ENCODE measurements at places on chromosomes 3 and 15.

DNA sequence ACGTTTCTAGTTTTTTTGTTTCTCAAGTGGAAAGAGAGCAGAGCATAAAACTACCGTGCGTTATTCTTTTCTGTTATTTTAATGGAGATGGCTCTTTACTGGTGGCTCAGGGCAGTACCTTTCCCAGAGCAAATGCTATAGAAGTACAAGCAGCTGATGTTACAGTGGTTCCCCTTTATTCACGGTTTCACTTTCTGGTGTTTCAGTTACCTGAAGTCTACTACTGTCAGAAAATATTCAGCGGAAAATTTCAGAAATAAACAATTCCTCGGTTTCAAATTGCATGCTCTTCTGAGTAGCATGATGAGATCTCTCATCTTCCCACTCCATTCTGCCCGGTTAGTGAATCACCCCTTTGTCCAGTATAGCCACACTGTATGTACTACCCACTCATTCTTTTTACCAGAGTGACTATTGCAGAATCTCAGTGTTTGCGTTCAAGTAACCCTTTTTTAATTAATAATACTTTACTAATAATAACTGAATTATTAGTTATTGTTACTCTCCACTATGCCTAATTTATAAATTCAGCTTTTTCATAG lies 597.5 kb upstream of the ROBO2 start:
- no peak for ATAC-seq

GRCh38 chr3:13866041-13866965 lies 13.6 kb downstream of the WNT7A start:
- peak; percentile 60 for ATAC-seq

DNA sequence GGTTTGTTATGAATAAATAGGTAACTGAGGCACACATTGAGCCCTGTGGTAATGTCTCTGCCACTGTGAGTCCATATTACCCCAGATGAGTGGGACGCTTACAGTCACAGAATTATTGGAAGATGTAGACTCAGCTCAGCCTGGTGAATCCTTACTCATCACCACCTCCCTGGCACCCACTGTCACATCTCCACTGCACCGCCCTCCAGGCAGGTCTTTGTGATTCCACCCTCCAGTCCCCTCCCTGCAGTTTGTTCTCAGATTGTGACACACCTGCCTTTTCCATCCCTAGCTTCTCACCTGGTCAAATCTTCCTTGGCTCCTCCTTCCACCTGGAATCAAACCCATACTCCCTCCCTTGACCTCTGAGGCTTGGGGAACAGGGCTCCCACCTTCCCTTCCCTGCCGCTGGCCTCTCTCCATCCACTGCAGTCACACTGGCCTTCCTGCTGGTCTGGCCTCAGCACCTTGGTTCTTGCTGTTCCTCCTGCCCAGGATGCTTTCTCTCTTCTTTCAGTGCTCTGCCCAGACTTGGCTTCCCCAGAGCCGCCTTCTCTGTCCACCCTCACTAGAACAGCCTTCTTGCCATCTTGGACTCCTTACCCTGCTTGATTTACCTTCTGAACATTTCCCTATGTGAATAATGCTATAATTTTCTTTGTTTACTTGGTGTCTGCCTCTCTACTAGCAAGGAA lies 9.4 kb downstream of the SLC6A20 start:
- no peak for ATAC-seq

DNA sequence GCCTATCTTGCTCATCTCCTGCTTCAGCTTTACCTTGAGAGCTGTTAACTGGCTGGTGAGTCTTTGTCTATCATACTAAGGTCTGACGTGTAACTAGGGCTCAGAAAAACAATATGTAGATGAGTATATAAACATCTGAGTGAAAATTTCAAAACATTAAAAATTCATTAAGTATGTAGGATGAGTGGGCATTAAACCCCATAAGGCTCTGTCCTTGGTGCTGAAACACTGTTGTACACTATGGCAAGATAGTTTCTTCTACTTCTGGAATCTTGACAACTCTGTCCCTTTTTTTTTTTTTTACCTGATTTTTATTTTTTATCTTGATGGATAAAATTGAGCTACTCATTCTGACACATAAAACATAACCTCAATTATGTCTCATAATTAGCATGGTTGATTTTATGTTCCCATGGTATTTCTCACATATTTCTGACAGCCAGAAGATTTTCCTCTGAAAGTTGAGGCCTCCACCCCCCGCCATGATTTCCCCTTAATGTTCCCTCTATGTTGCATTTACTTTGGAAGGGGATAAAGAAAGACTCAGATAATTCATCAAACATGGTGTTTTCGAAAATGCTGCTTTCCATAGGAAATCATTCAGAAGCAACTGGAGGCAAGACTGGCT lies 54.3 kb downstream of the DGKG start:
- ATAC-seq = no peak

DNA sequence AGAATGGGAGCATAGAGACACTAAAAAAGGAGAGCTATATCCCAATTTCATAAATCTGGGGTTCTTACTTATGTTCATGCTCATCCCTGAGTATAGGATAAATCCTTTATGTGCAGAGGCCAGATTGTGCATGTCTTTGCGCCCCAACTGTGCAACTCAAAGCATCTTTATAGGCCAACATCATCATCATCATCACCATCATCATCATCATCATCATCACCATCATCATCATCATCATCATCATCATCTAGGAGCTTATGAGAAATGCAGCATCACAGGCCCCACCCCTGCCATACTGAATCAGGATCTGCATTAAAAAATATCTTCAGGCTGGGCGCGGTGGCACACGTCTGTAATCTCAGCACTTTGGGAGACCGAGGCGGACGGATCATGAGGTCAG lies 45.5 kb downstream of the DPPA2 start:
- no peak for ATAC-seq

DNA sequence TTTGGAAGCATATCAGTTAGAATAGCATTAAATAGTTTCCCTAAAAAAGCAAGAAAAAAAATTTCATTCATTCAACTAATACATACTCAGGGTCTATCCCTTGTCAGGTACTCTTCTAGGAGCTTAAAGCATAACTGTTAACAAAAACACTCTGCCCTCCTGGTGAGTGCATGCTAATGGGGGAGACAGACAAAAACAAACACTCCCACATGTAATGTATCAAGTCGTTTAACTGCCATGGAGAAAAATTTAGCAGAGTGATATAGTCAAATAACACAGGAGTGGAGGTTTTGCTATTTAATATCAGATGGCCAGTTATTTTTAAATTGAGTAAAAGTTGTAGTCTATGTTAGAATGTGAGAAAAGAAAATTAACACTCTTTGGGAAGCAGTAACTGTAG lies 254.5 kb upstream of the RARB start:
- no peak for ATAC-seq

- no peak for ATAC-seq
Measured at GRCh38 chr3:194244167-194244566, 107.0 kb downstream of the CPN2 start.

DNA sequence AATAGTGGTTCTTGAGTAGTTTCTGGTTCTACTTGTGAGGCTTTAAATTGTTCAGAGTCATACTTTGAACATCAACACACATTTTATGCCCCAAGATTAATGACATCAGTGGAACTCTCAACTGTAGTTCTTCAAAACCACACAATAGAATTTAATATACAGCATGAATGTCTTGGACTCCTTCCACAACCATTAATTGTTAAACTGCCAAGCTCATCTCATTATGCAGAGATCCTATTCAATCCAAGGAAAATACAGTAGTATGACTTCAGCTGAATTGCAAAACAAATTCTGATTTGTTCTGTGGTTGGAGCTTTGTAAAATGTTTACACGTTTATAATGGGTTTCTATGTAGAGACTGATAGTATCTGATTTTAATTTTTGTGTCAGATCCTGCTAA lies 199.2 kb upstream of the SLC2A2 start:
- ATAC-seq = no peak

DNA sequence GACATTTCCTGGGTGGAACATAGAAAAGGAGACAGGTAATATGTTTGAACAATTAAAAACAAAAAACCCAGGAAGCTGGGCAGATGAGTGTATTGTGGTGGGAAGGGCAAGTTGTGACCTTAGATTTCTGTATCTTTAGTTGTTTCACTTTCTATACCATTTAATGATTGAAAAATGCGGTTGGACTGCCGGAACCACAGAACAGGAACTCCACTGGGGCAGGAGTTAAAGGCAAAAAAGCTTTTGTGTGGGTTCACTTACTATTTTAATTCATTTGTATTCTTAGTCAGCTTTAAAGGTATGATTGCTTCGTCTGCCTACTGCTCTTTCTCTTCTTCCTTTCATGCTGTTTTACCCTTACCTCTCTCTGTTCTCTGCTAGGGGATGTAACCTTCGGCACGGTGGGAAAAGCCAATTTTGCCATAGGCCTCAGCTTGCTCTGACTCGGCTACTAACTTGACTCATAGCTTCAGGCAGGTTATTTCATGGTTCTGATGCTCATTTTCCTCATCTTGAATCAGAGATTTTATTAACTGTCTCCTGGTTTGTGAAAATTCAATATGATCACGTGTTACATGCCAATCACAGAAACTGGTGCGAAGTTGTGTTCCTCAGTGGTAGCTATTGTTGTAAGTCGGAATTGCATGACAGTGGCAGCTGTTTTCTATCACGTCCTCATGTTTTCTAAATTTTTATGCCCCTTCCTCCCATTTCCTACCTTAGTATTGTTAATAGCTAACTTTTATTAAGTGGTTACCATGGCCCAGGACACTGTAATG lies 1.6 kb upstream of the MCTP2 start:
- peak; percentile 48 for ATAC-seq

DNA sequence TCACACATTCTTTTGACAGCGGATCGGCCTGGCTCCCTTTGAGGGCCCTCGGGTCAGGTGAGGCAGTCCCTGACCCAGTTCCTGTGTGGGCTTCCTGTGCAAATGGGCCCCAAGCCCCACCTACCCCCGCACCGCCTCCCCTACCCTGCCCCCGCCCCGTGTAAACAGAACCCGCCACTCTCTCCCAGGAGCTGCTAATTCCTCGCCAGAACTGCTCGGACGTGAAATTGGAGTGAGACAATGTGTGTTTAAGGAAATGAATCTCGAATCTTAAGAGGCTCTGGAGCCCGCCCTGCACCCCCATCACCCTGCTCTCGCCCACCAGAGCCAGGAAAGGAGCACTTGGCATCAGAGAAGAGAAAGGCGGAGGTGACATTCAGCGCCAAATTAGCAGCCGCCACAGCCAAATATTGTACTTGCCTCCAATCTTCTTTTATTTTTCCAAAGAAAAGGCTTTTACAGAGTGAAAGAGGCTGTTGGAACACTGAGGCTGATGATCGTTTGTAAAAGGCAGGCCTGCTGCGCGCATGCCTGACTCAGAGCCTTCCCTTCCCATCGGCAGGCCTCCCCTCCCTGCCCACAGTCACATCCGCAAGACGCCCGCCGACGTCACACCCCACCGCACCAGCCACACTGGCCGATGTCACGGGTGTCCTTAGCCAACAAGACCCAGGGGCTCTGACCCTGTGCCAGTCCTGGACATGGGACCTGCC lies 53.1 kb downstream of the CACNA2D2 start:
- ATAC-seq = peak; percentile 78

DNA sequence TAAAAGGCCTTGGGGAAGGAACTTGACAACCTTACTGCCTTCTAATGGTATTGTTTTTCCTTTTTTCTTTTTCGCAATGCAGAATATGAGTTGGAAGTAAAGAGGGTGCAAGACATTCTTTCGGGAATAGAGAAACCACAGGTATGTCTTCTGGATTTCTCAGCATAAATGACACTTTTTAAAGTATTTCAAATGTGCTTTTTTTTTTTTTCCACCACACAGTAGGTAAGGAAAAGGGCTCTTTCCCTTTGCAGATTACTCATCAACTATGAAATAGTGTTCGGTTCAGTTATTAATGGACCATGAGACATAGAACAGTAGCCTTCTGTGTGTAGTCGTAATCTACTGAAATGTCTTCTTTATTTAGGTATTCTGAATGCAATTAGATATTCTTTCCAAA lies 162.4 kb downstream of the GHSR start:
- no peak for ATAC-seq

- no peak for ATAC-seq
Measured at GRCh38 chr15:49093252-49094105, 47.2 kb upstream of the SECISBP2L start.

DNA sequence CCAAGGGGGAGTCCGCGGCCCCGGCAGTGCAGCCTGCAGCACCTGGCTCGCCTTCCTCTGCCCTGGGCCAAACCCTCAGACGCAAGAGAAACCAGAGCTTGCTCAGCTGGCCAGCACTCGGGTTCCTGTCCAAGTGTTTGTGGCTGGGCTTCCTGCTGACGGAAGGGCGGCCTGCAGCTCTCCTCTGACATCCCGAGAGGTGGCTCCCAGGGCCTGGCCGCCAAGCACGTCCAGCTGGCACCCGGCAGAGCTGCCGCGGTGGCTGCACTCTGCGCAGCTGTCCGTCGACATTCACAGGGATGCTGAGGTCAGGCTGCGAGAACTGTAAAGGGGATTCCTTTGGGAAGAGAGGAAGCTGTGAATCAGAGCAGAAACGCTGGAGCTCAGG lies 85.6 kb downstream of the CPN2 start:
- ATAC-seq = no peak

DNA sequence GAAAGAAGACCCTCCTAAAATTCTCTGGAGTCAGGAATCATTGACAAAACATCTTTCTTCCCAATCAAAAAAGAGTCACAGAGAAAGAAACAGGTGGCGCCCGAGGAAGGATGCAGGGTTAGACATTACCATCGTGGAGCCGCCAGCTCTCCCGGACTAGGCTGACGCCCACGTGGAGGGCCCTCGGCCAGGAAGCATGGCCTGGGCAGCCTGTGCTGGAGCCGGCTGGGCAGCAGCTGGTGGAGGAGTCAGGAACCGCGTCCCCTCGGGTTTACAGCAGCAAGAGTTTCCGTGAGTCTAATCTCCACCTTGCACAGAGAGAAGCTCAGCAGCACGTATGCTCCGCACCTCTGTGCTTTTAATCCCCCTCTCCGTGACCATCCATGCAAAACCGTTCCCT lies 533.7 kb upstream of the ATP11B start:
- no peak for ATAC-seq

- no peak for ATAC-seq
Measured at GRCh38 chr3:1183320-1184048, 90.7 kb downstream of the CNTN6 start.

- no peak for ATAC-seq
Measured at GRCh38 chr3:15967577-15967976, 169.8 kb upstream of the ANKRD28 start.

GRCh38 chr3:107213044-107213669 lies 164.1 kb upstream of the CCDC54 start:
- no peak for ATAC-seq

- peak; percentile 100 for ATAC-seq
Measured at GRCh38 chr3:112676659-112677234, 35.8 kb upstream of the CCDC80 start.

- ATAC-seq = no peak
Measured at GRCh38 chr3:21345382-21345976, 405.5 kb downstream of the ZNF385D start.

DNA sequence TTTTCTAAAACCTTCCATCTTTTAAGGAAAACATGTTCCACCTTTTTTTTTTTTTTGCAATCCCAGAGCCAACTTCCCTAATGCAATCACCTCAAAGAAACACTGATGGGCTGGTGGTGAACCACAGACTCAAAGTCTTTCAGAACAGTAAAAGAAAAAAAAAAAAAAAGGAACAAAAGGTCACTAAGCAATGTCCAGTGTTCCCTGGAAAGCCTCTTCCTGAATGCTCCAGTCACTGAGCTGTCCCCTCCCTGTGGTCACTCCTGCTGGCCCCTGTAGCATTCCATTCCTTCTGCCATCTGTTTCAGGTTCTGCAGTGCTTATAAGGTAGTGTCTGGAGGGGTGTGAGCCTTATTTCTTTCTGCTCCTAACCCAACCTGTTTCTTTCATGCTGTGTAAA lies 53.3 kb downstream of the AAGAB start:
- no peak for ATAC-seq

All from activated CD4-positive, CD25-positive, alpha-beta regulatory T cell treated with anti-CD3 and anti-CD28 coated beads, Interleukin-2, amount 50 U/mL, for 24 hours (primary cell).